AG04450 (cell line): ENCODE measurements at places on chromosomes 7 and 10.

GRCh38 chr10:103199488-103199887, 6.4 kb upstream of the NT5C2 start:
- no peak for DNase-seq

GRCh38 chr7:1781369-1781768, 111.3 kb downstream of the ELFN1 start:
- no peak for DNase-seq

GRCh38 chr10:98646998-98647917, 200.5 kb upstream of the HPS1 start:
- no peak for DNase-seq

GRCh38 chr7:13021566-13022300, 334.3 kb downstream of the ARL4A start:
- DNase-seq: no peak

DNA sequence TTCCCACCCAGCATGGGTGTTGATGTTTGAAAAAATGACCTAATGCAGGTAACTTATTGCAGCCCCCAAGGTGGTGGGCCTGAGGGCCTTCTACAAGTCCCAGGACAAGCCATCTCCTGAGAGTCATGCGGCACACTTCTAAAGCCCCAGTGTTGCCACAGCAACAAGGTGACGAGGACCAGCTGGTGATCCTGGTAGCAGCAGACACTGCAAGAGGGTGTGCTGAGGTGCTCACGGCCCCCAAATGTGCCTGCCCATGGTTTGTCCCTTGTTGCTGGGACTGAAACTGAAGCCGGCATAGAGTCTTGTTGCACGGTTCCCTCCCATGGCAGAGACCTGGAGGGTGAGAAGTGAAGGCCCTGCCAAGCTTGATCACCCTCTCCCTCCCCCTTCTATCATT, 333.2 kb upstream of the MGMT start:
- no peak for DNase-seq

DNA sequence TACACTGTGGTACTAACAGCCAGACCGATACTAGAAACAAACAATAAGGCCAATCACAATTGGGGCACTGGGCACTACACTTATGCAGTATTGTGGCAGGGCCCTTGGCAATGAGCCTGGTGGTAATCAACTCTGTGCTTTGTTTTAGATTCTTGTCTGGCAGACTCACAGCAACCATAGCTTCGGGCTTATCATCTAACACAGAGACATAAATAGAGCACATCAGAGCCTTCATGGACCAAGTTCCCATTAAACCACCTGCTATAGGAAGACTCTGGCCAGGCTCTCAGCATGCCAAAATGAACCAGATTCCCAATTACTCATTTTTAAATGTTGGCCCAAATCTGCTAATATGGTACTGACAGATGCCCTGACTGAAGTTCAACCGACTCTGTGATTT, 218.6 kb downstream of the DGKI start:
- no peak for DNase-seq

DNA sequence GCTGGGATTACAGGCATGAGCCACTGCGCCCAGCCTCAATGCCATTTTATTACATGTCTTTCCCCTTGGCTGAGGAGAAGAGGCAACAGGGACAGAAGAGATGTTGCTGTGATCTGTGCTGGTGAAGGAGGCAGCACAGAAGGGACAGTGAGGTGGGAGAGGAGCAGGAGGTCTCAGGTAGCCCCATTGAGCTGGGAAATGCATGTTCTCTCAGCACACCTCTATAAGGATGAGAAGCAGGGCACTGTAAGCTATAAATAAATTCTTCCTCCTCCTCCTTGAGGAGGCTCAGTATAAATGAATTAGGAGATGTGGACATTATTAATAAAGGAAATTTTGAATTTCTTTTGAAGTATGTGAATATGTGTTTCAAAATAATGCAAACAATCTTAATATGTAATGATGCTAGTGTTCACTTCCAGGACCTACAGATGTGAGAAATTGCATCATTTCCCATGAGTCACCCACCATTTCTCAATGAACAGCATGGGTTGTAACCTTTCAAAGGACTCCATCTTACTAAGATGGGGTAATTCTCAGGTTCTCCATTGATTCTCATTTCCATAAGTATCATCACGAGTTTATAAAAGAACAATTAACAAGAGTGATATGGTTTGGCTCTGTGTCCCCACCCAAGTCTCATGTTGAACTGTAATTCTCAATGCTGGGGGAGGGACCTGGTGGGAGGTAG, 88.9 kb upstream of the ODAD2 start:
- DNase-seq: peak; percentile 45

DNA sequence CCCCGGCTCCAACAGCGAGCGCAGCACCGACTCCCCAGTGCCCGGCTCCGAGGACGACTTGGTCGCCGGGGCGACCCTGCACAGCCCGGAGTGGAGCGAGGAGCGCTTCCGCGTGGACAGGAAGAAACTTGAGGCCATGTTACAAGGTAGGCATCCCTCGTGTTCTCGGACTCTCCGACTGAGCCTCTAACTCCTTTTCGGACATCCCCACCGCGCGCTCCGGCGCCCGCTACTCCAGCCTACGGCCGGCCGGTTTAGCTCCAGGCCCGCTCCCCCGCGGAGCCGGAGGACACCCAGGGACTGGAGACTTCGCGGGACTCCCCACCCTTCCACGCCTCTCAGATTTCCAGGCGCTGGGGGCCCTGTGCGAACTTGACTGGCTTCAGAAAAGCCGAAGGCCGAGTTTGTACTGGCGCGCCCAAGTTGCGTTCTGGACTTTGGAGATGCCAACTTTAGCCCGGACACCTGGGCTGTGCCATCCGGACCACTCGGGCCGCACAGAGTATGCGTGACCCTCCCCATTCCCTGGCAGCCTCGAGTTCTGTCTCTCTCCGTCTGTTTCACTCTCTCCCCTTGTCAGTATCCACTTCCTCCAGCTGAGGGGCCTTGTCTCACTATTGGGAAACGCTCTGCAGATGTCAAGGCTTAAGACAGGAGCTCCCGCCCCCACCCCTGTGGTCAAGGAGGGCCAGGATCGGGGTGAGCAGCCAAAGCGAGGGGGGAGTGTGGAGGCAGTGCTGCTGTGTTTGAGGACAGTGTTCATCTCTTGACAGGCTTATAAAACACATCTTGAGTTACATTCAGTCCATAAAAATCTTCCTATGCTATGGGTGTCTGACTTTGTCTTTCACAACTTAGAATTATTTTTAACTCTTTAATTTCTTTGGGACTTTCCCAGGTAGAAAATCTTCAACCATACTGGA, 777 bp downstream of the BICC1 start:
- DNase-seq: peak; percentile 63

DNA sequence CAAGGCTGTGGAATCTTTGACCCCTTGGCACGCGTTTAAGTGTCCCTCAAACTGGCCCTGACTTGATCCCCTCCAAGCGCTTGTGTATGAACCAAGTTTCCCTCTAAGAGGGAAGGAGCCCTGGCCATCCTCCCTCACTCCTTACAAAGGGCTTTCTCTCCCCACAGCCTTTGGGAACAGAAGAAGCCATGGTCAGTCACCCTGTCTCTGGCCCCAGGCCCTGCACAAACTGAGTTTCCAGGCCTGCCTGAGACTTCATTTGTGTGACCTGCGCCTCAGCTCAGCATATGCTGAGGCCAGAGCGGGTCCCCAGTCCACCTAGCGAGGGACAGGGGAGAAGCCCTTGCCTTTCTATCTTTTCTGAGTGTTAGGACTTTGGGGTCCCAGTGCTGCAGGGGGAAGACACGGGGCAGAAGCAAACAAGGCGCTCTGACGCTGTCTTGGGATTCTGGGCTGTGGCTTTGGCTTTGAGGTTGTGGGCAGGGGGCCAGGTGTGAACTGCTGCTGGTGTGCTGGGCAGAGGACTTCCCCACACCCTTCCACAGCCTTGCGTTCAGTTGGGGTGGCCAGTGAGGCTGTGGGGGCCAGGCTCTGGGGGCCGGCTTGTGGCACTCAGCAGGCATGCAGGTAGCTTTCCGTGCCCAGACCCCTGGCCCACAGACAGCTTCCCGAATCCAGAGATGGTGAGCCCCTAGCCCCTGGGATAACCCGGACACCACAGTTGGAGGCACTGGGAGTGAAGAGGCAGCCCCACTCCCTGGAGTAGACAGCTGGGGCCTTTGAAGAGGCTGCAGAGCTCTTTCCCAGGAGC, 1.5 kb downstream of the RET start:
- no peak for DNase-seq

DNA sequence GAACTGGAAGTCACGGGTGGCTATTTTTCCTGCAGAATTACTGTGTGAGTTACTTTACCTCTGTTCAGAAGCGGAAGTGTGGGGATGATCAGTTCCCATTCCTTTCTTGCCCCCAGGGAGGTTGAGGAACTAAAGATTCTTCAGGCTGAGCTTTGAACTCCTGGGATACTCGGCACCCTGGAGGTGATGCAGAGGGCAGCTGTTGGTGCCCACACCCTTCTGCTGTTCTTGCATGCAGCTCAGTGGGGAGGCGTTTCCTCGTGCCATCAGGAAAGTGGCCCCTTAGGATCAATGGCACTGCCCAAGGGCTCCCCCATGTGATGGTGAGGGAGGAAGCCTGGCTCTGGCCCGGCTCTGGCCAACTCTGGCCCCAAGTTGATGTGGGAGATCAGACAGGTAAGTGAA, 44.7 kb upstream of the MXI1 start:
- DNase-seq: no peak

- no peak for DNase-seq
Measured at GRCh38 chr7:73746378-73746777, 7.8 kb upstream of the ABHD11 start.

- DNase-seq: no peak
Measured at GRCh38 chr10:63986536-63986935, 465.3 kb downstream of the REEP3 start.

GRCh38 chr7:34133356-34133982, 228.1 kb downstream of the BMPER start:
- DNase-seq: peak; percentile 52

GRCh38 chr7:137157256-137157655, 186.3 kb downstream of the PTN start:
- no peak for DNase-seq

DNA sequence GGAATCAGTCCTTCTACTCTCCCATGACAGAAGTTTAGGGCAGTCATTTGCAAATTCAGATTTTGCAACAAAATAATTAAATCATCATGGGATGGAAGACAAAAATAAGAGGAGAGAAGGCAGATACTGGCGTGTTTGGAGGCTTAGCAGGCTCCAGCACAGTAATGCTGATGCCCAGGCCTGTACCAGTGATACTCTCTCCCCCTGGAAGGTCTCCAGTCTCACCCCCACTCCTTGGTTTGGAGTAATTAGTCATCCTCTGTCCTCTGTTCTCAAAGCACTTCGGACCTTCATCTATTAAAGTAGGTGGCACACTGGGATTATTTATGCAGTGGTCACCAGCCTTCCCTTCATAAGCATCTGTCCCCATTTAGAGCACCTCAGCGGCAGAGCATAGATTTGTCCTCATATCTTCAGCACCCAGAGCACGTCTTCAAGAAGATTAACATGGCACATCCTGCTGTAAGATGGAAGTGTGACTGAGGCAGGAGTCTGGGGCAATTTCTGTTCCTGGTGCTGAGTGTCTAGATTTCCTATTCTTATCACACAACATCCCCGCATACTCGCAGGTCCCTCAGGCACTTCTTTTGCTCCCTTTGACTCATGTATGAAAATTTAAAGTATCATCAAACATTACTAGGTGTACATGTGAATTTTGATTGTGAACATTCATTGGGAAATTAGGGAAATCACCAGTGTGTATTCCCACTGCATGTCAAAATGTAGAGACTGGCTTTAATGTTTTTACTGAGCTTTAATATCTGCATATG, 31.3 kb upstream of the TRIL start:
- DNase-seq: no peak

DNA sequence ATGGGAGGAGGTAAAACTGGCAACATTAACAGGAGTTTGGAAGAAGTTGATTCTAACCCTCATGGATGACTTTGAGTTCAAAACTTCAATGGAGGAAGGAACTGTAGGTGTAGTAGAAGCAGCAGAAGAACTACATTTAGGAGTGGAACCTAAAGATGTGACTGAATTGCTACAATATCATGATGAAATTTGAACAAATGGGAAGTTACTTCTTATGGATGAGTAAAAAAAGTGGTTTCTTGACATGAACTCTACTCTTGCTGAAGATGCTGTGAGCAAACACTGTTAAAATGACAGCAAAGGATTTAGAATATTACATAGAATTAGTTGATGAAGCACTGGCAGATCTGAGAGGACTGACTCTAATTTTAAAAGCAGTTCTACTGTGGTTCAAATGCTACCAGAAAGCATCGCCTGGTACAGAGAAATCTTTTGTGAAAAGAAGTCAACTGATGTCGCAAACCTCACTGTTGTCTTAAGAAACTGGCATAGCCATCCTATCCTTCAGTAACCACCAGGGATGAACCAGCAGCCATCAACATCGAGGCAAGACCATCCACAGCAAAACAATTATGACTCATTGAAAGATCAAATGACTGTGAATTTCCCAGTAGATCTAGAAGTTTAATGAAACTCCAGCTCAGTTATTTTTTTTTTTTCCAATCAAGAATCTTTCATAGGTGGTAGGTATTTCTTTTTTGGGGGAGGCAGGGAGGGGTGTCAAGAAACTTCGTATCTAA, 20.8 kb downstream of the BRAF start:
- DNase-seq: no peak

DNA sequence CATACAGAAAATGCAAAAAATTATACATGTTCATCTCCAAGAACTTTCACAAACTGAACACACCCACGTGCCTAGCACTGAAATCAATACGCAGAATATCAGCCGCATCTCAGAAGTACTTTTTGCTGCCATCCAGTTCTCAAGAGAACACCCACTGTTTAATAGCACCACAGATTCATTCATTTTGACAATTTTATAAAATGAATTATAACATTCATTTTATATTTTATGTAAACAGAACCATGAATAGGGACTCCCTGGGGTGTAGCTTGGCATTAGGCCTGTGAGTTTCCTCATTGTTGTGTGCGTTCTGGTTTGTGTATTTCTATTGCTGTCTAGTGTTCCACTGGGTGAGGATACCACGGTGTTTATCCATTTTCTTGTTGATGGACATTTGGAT, 77.3 kb upstream of the PIP4K2A start:
- DNase-seq: no peak

GRCh38 chr7:75573477-75574019, 81.4 kb downstream of the SPDYE5 start:
- no peak for DNase-seq

DNA sequence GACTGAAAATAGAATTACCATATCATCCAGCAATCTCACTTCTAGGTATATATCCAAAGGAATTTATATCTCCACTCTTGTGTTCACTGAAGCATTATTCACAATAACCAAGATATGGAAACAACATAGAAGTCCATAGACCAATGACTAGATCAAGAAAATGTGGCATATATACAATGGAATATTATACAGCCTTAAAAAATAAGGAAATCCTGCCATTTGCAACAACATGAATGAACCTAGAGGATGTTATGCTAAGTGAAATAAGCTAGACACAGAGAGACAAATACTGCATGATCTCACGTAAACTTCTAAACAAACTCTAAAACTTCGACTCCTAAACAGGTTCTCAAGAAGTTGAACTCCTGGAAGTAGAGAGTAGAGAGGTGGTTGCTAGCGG, 254.5 kb downstream of the SKIDA1 start:
- DNase-seq: no peak

- DNase-seq: no peak
Measured at GRCh38 chr10:128046953-128047290, 79.3 kb downstream of the MKI67 start.
